NCI-H524 treated with DMSO at 0.1 percent for 48 hours (cell line): ENCODE measurements at places on chromosomes 3 and 15.

- no peak for DNase-seq
Observed at GRCh38 chr15:60374628-60375081, 23.1 kb downstream of the ANXA2 start.

DNA sequence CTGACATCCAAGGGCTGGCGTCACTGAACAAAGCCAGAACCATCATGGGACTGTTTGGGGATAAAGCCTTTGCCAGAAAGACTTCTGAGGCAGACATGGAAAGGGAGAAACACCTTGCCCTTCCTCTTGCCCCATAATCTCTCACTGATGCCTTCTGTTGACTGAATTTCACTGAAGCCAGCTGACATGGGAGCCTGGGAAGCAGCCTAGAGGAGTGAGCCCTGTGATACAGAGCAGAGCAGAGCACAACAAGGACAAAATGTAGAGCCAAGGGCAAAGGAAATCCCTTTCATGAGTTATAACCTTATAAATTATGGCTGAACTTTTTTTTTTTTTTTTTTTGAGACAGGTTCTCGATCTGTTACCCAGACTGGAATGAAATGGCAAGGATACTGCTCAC lies 9.8 kb upstream of the CNOT10 start:
- no peak for DNase-seq

- DNase-seq = no peak
Observed at GRCh38 chr3:44915702-44916438, 41.5 kb downstream of the TGM4 start.

- no peak for DNase-seq
Observed at GRCh38 chr15:79322945-79323344, 12.0 kb downstream of the TMED3 start.

- DNase-seq = no peak
Observed at GRCh38 chr3:30553641-30554316, 52.6 kb upstream of the TGFBR2 start.

DNA sequence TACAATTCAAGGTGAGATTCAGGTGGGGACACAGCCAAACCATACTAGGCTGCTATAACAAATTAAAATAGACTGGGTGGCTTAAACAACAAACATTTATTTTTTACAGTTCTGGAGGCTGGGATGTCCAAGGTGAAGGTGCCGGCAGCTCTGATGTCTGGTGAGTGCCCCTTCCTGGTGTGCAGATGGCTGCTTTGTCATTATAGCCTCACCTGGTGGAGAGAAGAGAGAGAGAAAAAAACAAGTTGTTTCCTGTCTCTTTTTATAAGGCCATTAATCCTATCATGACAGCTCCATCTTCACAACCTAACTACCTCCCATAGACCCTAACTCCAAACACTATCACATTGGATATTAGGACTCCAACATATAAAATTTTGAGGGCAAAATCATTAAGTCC lies 279.7 kb downstream of the ZIC1 start:
- no peak for DNase-seq

- DNase-seq = no peak
Observed at GRCh38 chr15:73939138-73939537, 12.9 kb downstream of the LOXL1 start.

DNA sequence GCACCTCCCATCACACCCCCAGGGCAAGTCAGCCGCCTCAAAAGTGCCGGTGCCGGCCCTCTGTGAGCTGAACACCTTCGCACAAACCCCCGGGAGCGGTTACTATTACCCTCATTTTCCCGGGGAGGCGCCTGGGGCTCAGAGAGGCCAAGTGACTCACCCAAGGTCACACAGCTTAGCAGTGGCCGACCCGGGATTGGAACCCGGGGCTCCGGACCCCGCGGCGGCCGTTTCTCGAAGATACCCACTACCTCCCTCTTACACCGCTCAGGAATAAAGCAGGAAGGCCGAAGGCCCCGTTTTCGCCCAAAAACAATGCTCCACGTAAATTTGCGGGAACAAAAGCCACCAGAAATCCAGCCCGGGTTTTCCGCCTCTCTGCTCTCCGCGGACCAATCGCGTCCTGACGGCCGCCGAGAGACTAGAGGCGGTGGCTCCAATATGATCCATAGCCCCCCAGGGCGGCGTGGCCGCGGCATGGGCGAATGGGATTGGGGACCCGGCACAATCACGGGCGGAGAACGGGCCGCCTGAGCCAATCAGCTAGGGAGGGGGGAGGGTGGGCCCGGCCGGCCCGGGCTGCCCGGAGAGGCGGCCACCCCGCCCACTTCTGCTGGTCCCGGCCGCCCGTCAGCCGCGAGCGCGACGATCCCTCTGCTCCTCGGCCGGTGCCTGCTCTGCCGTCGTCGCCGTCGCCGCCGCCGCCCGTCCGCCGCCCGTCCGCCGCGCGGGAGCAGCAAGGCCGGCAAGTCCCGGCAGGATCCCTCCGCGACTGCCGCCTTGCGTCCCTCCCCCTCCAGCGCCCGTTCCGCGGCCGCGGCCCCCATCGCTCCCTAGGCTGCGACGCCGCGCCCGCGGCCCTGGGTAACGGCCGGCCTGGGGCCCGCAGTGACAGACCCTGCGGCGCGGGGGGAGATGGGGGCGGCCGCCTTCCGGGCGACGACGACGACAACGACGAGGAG lies 177.0 kb downstream of the OR4M2 start:
- DNase-seq = no peak

GRCh38 chr15:69164807-69165636 lies 4.6 kb downstream of the GLCE start:
- DNase-seq = no peak

DNA sequence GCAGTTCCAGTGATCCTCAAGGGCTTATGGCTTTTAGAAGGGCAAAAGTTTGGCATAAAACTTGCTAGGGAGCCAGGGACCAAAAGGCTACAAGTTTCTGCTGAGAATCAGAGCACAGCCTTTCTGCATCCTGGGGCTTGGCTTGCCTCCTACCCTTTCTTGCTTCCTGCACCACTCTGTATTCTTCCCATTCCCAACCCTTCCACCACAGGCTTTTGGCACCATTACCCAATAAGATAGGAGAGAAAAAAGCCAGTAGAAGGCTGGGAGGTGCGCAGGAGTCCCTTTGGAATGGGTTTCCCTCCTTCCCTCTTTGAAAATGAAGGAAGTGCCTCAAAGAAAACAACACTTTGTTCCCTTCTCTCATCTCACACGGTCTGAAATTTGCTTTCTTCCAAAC lies 268.6 kb downstream of the PDCD6IP start:
- DNase-seq = no peak

DNA sequence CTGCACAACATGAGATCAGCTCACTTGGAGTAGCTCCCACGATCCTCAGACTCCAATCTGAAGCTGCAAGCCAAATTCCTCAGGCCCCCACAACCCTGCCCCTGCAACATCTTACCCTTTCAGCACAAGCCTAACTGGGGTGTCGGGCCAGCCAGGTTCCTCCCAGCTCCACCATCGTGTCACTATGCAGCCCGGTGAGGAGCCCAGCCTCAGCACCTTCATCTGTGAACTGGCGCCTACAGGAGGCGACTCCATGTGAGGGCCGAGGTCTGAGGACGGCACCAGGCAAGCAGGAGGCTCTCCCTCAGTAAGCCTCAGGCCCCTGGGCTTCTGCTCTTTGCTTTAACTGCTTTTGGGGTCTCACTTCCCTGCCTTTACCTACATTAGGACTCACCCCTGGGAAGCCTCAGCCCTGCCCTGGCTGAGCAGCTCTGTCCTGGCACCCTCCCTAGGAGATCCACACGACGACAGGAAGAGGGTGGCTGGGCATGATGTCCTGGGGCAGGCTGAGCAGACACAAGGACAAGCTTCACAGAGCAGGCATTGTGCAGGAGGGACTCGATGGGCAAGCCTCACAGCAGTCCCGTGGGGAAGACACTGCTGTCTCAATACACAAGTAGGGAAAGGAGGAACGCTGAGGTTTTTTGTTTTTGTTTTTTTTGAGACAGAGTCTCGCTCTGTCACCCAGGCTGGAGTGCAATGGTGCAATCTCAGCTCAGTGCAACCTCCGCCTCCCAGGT lies 104.6 kb downstream of the ADAMTS17 start:
- no peak for DNase-seq

- no peak for DNase-seq
Observed at GRCh38 chr3:8756671-8757070, 12.7 kb downstream of the OXTR start.

DNA sequence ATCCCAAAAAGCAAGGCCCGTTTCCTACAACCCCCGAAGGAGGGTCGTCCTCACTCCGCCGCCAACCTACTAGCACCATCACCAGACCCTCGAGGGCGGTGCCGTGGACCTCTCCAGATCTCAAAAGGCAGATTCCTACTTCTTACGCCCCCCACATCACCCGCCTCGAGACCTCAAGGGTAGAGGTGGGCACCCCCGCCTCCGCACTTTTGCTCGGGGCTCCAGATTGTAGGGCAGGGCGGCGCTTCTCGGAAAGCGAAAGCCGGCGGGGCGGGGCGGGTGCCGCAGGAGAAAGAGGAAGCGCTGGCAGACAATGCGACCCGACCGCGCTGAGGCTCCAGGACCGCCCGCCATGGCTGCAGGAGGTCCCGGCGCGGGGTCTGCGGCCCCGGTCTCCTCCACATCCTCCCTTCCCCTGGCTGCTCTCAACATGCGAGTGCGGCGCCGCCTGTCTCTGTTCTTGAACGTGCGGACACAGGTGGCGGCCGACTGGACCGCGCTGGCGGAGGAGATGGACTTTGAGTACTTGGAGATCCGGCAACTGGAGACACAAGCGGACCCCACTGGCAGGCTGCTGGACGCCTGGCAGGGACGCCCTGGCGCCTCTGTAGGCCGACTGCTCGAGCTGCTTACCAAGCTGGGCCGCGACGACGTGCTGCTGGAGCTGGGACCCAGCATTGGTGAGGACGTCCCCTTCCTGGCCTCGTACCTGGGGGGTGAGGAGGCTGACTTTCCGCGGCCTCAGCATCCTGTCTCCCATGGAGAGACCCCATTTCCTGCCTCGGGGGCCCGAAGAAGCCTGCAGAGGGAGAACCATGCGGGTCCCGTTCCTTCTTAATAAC lies at the start of gene MYD88:
Gene MYD88 (plus strand): TSS at position 313 of the 842 bp plus-strand sequence. CDS start 40 bp downstream, at position 353.
- peak; percentile 11 for DNase-seq

DNA sequence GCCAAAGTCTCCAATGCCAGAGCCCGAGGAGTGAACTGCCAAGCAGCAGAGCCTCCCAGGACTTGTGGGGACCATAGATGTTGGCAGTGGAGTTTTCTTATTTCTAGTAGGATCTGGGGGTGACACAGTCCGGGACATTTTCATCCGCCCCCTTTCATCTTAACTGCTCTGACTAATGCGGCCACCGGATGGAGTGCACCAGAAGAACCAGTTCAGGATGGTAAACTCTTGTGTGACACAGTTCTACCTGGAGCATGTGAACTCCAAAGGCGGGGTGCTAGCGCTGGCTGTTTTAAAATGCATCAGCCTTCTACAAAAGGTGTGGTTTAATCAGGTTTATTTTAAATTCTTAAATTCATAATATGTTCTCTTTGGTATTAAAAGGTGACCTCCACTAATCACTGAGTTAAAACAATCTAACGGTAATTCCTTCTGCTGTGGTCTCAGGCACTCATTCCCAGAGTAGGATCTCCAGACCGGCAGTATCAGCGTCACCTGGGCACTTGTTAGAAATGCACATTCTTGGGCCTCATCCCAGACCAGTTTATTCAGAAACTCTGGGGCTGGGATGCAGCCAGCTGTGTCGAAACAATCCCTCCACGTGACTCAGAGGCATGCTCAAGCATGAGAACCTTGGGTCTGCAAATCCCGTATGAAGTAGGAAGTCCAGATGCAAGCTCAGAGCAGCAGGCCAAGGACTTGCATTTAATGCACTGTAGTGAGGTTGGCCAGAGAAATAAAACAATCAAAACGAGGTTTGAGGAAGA lies 105.5 kb downstream of the GABRB3 start:
- DNase-seq = no peak

GRCh38 chr3:24615177-24615576 lies 120.5 kb upstream of the THRB start:
- DNase-seq = no peak

DNA sequence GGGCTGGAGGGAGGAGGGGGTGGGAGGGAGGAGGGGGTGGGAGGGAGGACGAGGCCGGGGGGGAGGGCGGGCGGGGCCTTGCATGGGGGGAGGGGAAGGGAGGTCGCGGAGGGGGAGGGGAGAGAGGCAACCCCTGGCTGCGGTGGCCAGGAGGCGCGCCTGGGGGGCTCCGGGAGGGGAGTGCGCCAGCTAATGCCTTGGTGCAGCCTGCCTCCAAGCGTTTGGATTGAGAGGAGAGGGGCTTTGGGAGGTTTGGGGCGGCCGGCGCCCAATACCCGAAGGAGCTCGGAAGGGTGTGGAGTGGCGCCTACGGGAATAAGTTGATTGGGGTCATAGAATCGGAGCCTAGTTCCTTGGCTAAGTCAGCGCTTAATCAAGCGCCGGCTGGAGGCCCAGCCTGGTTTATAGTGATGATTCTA lies 557 bp downstream of the TFG start:
- DNase-seq = peak; percentile 24

DNA sequence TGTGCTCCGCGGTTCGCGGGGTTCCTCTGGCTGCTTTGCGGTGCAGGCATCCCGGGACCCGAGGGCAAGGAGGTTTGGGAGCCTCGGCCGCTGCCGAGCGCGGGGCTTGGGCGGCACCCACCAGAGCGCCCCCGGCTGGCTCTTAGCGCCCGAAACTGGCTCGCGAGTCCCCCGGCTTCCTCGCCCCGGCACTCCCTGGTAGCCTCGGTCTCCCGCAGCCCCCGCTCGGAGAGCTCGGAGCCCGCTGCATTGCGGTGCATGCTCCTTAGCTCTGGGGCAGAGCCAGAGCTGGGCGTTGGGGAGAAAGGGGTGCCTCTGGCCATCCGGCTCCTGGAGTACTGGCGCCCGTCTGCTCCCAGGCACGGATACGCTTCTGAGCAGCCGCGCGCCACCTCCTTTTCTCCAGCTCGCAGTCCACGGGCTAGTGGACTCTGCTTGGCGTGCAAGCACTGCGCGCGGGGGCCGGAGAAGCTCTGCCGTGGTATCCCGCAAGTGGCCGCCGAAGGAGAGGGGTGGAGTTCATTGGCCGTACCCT lies 753 bp downstream of the EPHB1 start:
- no peak for DNase-seq

DNA sequence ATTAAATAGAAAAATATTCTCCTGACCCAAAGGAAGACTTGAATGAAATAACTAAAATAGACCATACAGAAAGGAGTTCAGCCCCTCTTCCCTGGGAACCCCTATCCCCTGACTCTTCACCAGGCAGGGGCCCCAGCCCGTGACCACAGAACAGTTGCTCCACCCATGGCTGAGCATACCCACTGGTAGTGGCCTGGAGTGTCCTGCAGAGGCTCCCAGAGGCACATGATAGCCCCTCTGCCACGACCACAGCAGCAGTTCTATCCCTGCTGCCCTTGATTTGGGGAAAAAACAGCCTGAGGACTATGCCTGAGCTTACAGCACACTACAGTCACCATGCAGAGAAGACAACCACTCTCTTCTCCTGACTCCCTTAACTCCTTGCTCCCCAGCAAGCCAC lies 31.8 kb downstream of the TTC14 start:
- DNase-seq = no peak
